ENCODE measurements at places on chromosomes 11 and 22. TPM values are rescaled to one million over a fixed set of nuclear protein-coding genes. Genes with fewer than 3 reads are reported as not detected.

DNA sequence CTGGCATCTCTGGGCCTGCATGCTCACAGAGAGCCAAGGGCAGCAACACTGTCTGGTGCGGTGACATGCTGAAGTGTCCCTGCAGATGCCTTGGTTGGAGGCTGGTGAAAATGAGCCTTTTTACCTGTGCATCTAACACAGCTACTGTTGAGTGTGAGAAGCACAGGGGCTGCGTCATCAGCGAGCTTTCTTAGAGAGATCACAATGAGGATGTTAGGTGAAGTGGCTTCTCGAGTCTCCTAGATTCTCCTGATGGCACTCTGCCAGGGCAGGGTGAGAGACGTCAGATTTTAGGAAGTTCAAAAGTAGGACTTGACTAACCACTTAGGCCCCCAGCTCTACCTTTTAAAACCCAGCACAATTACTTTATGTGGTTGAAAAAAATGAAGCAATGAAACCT lies 3.6 kb upstream of the SLC15A3 start:
- DNase-seq = no peak

DNA sequence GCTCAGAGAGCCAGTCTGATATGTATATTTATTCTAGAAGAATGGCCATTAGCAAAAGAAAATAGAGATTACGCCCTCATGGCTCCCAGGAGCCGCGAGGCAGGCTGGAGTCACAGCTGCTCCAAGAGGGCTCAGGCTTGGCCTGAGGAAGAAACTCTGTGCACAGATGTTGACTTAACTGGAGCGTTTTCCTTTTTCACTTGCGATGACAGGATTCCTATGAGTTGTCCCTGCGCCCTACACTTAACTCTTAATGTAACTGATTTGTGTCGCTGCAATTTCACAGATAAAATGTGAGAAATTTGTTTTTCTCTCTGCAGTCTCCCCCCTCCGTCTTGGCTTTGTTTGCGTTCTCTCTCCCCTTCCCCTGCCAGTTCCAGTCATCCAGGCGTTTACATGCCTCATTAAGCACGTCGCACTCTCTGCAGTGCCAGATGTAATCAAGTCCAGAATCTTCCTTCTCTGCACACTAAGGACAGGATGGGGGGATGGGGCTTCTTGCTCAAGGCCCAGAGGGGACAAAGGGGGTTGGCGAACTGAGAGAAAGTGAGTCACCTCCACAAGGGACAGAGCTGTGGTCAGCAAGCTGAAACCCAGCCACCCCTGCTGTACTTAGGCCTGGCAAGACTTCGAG lies 1060.1 kb downstream of the NTM start:
- DNase-seq = no peak

DNA sequence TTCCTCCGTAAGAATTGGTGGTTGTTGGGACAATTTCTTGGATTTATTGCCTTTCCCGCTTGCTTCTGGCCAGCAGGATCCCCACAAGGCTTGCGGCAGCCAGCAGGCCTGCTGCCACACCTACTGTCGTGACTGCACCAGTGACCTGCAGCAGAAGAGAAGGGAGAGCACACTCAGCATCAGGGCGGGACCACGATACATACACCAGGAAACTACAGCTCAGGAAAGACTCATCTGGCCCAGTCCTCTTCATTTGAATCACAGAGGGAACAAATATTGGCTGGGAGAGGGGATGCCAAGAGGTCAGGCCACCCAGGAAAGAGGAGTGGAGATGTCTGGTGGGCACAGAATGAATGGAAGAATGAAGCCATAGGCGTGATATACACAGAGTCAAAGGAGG lies 10.3 kb downstream of the PLAAT2 start:
- DNase-seq = no peak

INTS4 gene
- 29.7 TPM for total RNA-seq

ANO5 gene
- total RNA-seq = under 0.01 TPM

PRR5 gene
- 6.8 TPM for total RNA-seq

FXYD6 gene
- total RNA-seq = 7.3 TPM
